ENCODE measurements at places on chromosomes 4 and X. TPM values are rescaled to one million over a fixed set of nuclear protein-coding genes. Genes with fewer than 3 reads are reported as not detected.

Gene PCYT1B
- not detected for total RNA-seq

Gene NAP1L2
- not detected for total RNA-seq

Gene PGAM4
- not detected for total RNA-seq

Gene C4orf51
- not detected for total RNA-seq

Gene RAI2
- total RNA-seq = 90.4 TPM

Gene RTL3
- total RNA-seq = 0.49 TPM

Gene TLR7
- total RNA-seq = 0.19 TPM

All from subcutaneous adipose tissue (tissue), 4 donors.